ENCODE measurements at places on chromosomes 2 and 18. TPM values are rescaled to one million over a fixed set of nuclear protein-coding genes. Genes with fewer than 3 reads are reported as not detected.

- DNase-seq, result no peak
Observed at GRCh38 chr2:113010088-113010487, 4.8 kb downstream of the IL36A start.

DNA sequence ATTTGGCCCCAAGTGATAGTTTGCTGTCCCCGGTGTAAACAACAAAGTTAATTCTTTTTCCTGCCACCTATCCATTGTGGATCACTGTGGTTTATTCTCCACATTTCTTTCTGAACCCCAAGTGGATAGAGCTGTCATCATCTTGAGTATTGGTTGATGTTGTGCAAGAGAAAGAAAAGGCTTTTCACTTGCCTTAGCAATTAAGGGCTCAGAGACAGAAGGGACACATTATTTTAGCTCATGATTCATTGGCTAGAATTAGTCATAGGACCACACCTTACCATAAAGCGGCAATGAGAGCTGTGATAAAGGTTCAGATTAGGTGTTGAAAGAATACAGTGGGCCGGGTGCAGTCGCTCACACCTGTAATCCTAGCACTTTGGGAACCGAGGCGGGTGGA, 442.1 kb upstream of the DCC start:
- no peak for DNase-seq

DNA sequence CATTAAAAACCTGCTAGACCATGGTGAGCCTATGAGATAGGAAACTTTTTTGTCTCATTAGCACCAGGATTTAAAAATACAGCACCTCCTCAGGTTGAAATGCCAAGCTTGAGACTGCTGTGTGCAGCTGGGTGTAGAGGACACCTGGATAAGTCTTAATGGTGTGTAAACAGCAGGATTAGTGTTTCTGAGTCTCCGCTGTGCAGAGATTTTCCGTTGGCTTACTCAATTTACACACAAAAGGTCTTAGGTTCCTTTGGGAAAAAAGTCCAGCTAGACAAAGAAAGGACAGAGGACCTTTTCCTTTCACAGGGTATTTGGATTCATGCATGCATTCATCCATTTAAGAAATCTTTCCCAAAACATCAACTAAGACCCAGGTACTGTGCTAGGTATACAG, 168.1 kb downstream of the NRXN1 start:
- no peak for DNase-seq

GRCh38 chr18:54843314-54843713, 15.0 kb downstream of the RAB27B start:
- DNase-seq, result no peak

LDLRAD4 gene
- total RNA-seq, result 17.9 TPM

AQP4 gene
- total RNA-seq, result 0.23 TPM

DNA sequence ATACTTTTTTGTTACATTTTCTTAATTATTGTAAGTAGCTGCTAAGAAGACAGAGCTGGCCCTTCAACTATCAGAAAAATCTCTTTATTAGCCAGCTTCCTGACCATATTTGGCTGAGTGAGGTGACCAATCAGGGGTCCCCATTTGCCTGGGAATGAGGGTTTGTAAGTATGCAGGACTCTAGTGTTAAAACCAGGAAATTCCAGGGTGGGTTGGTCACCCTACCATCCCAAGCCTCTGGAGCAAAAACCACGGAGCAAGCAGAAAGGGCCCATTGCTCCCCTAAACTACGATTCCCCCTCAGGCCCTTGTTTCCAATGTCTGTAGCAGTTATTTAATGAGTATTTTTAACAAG, 165.6 kb upstream of the NCKAP5 start:
- no peak for DNase-seq

FOXD4L1 gene
- total RNA-seq, result 0.19 TPM

TSPYL6 gene
- total RNA-seq, result not detected

Measured in esophagus squamous epithelium (tissue), 5 donors.